ENCODE measurements at places on chromosomes 12 and 14.

GRCh38 chr12:82942521-82942920 is 255.8 kb downstream of the TMTC2 start:
- no peak for DNase-seq

GRCh38 chr12:102023343-102023930 is 38.4 kb downstream of the WASHC3 start:
- DNase-seq = no peak

- no peak for DNase-seq
These were observed 123.5 kb upstream of the ATF1 start for GRCh38 chr12:50640321-50640939.

- no peak for DNase-seq
These were observed 53.6 kb upstream of the BCL2L14 start for GRCh38 chr12:12017135-12017581.

GRCh38 chr12:5192726-5193125 is 149.0 kb downstream of the KCNA5 start:
- no peak for DNase-seq

DNA sequence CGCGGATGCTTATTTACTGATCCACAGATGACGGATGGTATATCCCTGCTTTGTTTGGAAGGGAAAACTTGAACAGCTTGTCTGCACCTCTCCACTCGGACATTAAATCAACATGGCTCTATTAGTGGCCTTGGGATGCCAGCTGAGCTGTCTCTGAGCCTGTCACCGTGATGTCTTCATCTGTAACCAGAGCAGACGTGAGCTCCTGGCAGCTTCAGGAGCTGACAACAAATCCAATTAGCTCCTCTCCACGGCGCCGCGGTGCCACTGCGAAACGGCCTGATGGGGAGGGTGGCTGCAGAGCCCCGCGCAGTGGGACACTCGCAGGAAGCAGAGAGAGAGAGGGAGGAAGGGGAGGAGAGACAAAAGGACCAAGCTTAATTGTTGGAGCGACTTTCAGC is 112.3 kb downstream of the PAPOLA start:
- no peak for DNase-seq

Data from activated CD8-positive, alpha-beta memory T cell treated with anti-CD3 and anti-CD28 coated beads for 1 hour (primary cell).